ENCODE measurements at places on chromosomes 16 and 17.

DNA sequence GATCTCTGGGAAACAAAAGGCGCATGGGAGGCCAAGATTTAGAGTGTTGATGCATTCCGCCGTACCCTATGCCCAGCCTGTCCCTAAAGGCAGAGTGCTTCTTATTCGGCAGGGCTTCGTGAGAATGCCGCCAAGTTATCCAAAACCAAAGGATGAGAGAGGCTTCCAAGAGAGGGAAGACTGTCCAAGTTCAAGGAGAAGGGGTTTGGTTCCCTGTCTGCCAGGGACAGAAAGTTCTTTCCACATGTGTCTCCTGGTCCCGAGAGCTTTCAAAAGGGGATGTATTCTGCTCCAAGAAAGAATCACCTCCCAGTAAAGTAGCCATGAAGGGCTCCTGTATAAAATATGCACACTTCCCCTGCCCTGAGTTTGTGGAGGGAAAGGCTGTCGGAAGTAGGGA lies 42.1 kb upstream of the CLEC18A start:
- DNase-seq: no peak

GRCh38 chr17:78879635-78880186 lies 23.3 kb downstream of the CEP295NL start:
- DNase-seq: no peak

DNA sequence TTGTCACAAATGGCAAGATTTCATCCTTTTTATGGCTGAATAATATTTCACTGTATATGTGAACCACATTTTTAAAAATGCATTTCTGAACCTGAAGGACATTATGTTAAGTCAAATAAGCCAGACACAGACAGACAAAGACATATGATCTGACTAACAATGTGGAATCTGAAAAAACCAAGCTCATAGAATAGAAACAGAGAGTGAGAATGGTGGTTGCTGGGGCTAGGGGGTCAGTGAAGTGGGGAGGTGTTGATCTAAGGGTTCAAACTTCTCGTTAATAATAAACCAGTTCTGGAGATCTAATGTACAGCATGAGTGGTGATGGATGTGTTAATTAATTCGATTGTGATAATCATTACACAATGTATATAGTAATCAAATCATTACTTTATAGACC lies 475.1 kb downstream of the WWOX start:
- no peak for DNase-seq

- no peak for DNase-seq
Measured at GRCh38 chr16:66399031-66399430, 28.1 kb upstream of the BEAN1 start.

DNA sequence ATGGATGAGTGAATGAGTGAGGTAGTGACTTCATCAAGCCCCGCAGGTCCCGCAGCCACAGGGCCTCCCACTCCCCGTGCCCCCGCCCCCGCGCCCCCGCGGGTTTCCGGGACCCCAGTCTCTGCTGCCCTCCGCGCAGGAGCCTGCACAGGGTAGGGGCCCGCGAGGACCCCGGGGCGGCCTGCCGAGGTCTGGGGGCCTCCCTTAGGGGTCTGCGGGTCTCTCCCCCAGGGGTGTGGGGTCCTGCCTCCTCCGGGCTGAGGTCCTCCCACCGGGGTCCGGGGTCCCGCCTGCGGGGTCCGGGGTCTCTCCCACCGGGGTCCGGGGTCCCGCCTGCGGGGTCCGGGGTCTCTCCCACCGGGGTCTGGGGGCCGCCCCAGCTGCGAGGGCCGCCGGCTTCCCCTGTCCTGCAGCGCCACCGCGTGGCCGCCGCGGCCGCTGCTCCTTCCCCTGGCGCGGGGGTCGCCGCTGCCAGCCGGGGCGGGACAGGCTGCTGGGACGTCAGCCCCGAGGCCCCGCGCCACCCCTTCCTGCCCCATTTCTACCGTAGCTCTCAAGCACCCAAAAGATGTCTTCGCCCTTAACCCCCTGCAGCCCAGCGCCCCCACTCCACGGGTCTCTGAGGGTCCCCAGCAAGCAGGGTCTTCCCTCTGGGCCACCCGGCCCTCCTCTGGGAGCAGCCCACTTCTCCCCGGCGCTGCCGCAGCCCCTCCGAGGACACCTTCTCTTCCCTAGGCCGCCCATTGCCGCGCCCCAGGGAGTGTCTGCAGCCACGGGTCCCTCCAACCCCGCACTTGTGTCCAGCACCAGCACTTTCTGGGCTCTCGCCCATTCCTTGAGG lies 10.4 kb upstream of the CHMP6 start:
- peak; percentile 96 for DNase-seq

- DNase-seq: no peak
Measured at GRCh38 chr16:86353948-86354347, 156.4 kb upstream of the FOXF1 start.

- DNase-seq: peak; percentile 83
Measured at GRCh38 chr16:81696961-81697615, 82.0 kb upstream of the PLCG2 start.

- no peak for DNase-seq
Measured at GRCh38 chr17:13016881-13017654, 759 bp downstream of the ELAC2 start.

GRCh38 chr16:57787519-57787905 lies 14.8 kb downstream of the KIFC3 start:
- no peak for DNase-seq

DNA sequence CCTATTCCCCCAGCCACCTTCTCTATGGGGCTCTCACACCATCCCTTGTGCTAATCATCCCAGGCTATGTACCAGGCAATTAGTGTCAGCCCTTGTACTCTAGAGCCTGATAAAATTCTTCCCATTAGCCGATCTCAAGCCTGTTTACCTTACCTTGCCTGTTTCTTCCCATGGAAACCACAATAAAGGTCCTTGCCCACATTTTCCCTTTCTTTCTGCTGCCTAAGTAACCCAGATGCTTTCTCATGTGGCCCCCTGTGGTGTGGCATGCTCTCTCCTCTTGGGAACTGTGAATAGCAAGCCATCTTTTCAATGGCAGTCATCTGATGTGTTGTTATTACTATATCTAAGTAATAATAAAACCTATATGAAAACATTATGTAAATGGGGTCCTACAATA lies 265.8 kb upstream of the ELAC2 start:
- no peak for DNase-seq

- no peak for DNase-seq
Measured at GRCh38 chr16:88016964-88017363, 65.7 kb downstream of the BANP start.

GRCh38 chr17:4696437-4696805 lies 7.5 kb downstream of the PELP1 start:
- no peak for DNase-seq

GRCh38 chr17:81202318-81202717 lies 20.4 kb downstream of the CEP131 start:
- DNase-seq: no peak

DNA sequence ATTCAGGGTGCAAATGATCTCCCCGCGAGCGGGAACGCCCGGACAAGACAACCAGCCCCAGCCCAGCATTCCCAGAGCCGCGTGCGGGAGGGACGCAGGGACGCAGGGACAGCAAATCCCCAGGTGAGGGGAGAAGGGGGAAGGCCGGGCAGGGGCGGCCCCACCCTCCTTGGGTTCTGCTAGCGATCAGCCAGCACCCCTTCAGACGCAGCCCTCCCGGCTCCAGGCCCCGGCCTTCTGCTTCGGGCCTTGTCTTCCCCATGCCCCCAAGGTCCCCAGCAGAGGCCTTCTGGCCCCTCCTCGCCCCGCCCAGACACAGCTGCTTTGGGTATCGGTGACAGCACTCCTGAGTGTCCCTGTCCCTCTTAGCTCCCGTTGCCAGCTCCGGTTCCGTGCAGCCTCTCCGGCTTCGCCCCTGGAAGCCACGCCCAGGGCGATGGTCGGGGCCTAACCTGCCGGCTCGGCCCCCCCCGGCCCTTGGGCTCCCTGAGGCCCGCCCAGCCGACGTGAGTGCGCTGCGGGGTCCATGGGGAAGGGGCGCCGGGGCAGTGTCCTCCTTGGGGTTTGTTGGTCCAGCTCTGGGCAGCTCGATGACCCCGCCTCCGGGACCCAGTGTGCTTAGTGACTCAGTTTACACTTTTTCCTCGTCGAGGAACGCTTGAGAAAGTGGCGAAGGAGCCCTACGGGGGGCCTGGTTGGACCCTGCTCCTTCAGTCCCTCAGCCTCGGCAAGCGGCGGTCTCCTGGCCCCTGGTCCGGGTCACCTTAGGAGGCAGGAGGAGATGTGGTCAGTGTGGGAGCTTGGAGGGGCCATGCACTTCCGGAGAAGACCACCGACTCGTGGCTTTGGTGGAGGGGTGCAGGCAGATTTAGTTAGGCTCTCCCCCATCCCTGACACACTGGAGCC lies 50.5 kb upstream of the AMZ2 start:
- DNase-seq: peak; percentile 45

DNA sequence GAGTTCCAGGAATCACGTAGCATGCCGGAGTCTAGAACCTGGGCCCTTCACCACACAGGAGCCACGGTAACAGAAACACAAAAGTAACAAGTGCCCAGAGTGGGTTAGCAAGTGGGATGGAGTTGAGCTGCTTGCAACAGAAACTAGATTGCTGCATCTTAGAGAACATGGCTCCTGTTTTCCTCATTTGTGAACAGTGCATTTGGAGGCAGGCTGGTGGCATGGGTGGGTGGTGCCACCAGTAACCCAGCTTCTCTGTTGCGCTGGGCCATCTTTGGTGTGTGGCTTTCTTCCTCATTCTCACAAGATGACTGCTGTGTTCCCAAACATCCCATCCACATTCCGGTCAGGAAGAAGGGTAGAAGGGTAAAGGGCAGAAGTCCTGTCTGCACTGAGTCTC lies 95.5 kb downstream of the KATNIP start:
- DNase-seq: no peak

DNA sequence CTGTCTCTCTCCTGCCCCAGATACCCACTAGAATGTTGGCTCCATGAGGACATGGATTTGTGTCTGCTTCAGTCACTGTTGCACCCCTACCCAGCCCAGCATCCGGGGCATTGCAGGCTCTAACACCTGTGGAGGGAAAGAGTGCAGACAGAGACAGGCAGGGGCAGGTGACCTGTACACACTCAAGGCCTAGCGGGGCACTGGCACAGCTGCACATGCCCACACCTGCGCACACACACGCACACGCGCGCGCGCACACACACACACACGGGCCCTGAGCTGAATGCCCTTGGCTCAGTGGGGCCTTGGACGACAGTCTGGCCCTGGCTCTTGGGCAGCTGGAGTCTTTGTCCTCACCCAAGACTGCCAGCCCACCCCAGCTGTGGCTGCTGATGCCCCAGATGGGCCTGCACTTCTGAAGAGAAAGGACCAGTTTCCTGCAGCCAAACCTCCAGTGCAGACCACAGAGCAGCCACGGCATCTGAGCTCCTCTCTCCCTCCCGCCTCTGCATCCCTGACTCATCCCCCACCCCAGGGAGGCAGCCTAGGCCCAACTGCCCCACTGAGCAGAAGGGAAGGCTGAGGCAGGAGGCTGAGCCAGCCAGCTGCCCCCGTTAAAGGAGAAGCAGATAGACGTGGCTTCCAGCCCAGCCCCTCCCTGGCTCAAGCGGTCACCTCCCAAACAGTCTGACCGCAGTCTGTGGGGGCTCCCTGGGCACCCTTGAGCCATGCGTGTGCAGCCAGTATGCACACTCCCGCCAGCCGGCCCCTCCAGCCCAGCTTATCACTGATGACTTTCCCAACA lies 12.3 kb upstream of the RAI1 start:
- no peak for DNase-seq

DNA sequence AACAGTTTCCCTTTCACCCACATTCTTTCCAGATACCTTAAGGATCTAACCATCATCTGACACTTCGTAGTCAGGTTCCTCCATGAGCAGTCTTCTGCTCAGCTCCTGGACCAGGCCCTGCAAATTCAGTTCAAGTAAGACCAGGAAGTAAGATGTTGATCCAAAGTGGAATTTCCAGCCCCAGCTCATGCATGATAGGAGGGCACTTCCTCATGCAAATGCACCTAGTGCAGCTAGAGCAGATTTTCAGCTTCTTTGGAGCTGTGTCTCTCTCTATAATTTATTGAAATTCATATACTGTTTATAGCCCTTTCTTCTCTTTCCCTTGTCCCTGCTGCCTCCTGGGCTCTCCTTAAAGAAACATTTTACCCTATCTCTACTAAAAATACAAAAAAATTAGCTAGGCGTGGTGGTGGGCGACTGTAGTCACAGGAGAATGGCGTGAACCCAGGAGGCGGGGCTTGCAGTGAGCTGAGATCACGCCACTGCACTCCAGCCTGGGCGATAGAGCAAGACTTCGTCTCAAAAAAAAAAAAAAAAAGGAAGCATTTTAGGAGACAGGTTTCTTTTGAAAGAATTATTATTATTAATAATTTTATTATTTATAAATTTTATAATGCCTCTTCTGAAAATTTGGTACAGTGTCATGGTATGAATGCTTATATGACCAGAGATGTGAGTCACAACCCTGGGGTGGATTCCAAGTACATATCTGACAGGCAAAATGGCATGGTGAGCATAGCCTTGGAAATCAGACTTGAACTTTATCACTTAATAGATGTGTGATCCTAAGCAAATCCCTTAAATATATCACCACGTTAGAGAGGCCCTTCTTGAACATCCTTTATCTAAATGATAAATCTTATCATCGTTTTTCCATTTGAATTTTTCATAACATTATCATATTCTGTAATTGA lies 94.3 kb downstream of the SSH2 start:
- DNase-seq: no peak

- no peak for DNase-seq
Measured at GRCh38 chr16:23207485-23207884, 24.9 kb downstream of the SCNN1G start.

DNA sequence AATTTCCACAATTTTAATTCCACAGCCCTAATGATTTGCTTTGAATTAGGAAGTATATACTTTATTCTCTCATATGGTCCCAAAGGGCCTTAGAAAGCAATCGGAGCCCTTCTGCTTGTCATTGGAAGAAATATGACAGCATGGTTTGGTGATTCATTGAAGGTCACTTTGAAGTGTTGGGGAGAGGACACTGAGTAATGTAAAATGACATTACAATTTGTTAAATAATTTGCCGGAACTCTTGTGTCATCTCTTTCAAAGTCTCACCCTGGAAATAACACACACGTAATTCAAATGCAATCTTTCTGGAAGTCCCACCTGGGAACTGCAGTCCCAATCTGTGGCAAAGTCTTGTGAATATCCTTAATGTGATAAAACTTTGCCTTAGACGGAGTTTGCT lies 59.8 kb downstream of the BMERB1 start:
- DNase-seq: no peak

GRCh38 chr17:78588258-78589030 lies 11.2 kb upstream of the DNAH17 start:
- no peak for DNase-seq

DNA sequence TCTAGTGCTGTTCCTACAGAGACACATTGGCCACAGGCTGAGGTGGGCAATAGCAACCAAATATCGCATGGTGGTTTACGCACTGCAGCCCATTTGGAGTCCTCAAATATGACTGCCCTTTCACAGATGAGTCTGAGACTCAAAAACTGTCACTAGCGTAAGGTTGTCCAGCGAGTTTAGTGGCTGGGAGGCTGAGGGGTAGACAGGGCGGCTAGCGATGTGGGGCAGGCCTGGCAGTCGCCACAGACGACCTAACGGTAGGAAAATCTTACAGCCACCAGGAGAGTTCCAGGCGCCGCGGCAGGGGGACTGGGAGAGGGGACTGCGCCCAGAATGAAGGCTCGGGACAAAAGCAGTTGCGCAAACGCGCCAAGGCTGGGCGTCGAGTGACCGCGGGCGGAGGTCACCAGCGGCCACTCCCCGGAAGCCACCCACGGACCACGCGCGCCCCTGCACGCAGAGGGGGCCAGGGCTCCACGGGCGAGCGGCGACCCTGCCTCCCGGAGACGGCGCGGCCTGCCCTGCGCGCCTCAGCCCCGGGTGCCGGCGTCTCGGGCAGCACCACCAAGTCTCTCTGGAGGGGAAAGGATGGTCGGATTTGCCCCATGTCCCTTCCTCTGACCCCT lies 699 bp upstream of the MAP1LC3B start:
- DNase-seq: no peak

- DNase-seq: no peak
Measured at GRCh38 chr17:65142247-65142646, 5.1 kb downstream of the RGS9 start.
